Nephron progenitor cell (in vitro differentiated cells): ENCODE measurements at places on chromosomes 1 and 21.

DNA sequence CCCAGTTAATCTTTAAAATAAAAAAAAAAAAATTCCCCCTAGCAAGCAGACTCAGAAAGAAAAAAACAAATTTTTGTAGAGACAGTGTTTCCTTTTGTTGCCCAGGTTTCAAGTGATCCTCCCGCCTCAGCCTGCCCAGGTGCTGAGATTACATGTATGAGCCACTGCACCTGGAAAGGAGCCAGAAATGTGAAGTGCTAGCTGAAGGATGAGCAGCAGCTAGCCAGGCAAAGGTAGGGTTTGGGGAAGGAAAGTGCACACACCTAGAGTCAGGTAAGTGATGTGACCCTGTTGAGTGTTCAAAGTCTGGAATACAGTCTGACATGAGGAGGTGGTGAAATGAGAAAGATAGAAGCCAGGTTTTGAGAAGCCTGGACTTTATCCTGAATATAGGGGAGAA is 1.7 kb downstream of the AKR1A1 start:
- H3K4me1 ChIP-seq, result peaks cover 30% of the 10 kb centered on the region
- peaks cover 19% of the 10 kb centered on the region for H3K36me3 ChIP-seq
- no peak for DNase-seq

DNA sequence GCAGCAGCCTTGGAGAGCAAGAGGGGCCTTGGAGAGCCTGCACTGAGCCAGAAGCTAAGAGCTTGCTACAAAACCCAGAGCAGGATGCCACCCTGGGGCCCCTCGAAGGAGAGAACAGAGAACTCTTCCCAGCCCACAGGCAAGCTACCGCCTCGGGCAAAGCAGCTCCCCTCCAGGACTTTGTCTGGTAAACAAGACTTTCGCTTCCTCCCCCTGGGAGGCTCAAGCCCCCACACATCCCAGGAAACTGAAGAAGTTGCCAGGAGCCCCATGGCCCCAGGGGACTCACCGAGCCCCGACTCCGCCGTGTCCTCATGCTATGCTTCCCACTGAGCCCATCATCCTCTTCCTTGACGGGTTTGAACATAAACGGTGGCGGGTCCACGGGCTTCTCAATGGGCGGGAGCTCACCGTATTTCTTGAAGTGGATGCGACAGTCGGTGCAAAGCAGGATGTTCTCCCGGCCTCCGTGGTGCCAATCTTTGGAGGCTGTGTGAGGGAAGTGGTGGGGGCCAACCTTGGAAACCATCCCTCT is 45.9 kb downstream of the SLC45A1 start:
- peaks cover 35% of the 10 kb centered on the region for H3K36me3 ChIP-seq
- peak overlapping the region; percentile 96 for H3K27ac ChIP-seq
- H3K4me3 ChIP-seq, result no peak overlapping the region

GRCh38 chr21:37877888-37878684 is 38.2 kb downstream of the KCNJ6 start:
- no peak overlapping the region for H3K4me3 ChIP-seq
- no peak overlapping the region for H3K27ac ChIP-seq

GRCh38 chr1:216416488-216416887 is 6.8 kb downstream of the USH2A start:
- no peak for DNase-seq
- no peak overlapping the region for H3K4me3 ChIP-seq
- no peak overlapping the region for H3K27ac ChIP-seq
- no peaks in the 10 kb centered on the region for H3K36me3 ChIP-seq
- no peaks in the 10 kb centered on the region for H3K27me3 ChIP-seq

- H3K4me1 ChIP-seq, result peaks cover 38% of the 10 kb centered on the region
- H3K36me3 ChIP-seq, result peaks cover 4% of the 10 kb centered on the region
- no peak overlapping the region for H3K4me3 ChIP-seq
- no peaks in the 10 kb centered on the region for H3K27me3 ChIP-seq
- DNase-seq, result no peak
These were observed 6.3 kb upstream of the ERVH48-1 start for GRCh38 chr21:42931560-42932235.

GRCh38 chr1:25120281-25120680 is 112.0 kb downstream of the SYF2 start:
- no peaks in the 10 kb centered on the region for H3K36me3 ChIP-seq
- peaks cover 46% of the 10 kb centered on the region for H3K27me3 ChIP-seq
- no peak overlapping the region for H3K27ac ChIP-seq
- DNase-seq, result no peak
- H3K4me1 ChIP-seq, result no peaks in the 10 kb centered on the region

GRCh38 chr1:77631302-77631701 is 51.2 kb downstream of the ZZZ3 start:
- peaks cover 82% of the 10 kb centered on the region for H3K36me3 ChIP-seq
- DNase-seq, result no peak
- H3K27ac ChIP-seq, result no peak overlapping the region
- peaks cover 10% of the 10 kb centered on the region for H3K4me1 ChIP-seq
- H3K27me3 ChIP-seq, result no peaks in the 10 kb centered on the region

GRCh38 chr1:17405898-17406759 is 33.3 kb downstream of the RCC2 start:
- H3K27ac ChIP-seq, result no peak overlapping the region
- no peaks in the 10 kb centered on the region for H3K27me3 ChIP-seq
- DNase-seq, result peak; percentile 86
- peaks cover 29% of the 10 kb centered on the region for H3K4me1 ChIP-seq

GRCh38 chr1:169049258-169049938 is 57.1 kb upstream of the ATP1B1 start:
- peaks cover 20% of the 10 kb centered on the region for H3K4me1 ChIP-seq
- no peaks in the 10 kb centered on the region for H3K36me3 ChIP-seq
- H3K27ac ChIP-seq, result no peak overlapping the region
- DNase-seq, result no peak

- H3K4me3 ChIP-seq, result no peak overlapping the region
- H3K27me3 ChIP-seq, result peaks cover 85% of the 10 kb centered on the region
- no peak overlapping the region for H3K27ac ChIP-seq
- no peak for DNase-seq
These were observed 218.8 kb downstream of the LMX1A start for GRCh38 chr1:165137551-165138316.

DNA sequence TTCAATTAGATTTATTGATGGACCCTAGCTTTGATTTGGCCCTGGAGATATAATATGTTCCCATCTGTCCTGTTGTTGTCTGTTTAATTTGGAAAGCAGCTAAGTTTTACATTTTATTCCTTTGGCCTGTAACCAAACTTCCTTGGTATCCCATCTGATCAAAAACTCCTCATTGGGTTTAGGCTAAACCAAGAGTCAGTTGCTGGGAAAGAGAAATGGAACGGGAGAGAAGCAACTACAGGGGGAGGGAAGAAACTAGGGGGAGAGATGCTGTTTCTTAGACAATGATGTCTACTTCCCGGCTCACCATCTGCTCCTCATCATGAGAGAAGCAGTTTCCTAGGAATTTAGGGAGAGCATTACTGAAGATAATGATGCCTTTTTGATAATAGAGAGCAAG is 141.8 kb downstream of the SYT2 start:
- H3K27ac ChIP-seq, result no peak overlapping the region
- H3K27me3 ChIP-seq, result no peaks in the 10 kb centered on the region
- no peak overlapping the region for H3K4me3 ChIP-seq
- DNase-seq, result no peak

- no peak overlapping the region for H3K4me3 ChIP-seq
- H3K4me1 ChIP-seq, result peaks cover 47% of the 10 kb centered on the region
- no peaks in the 10 kb centered on the region for H3K36me3 ChIP-seq
- peaks cover 19% of the 10 kb centered on the region for H3K27me3 ChIP-seq
These were observed 63.1 kb downstream of the KIF21B start for GRCh38 chr1:200960236-200960947.

- H3K4me1 ChIP-seq, result peaks cover 67% of the 10 kb centered on the region
- peak overlapping the region; percentile 62 for H3K4me3 ChIP-seq
- H3K27me3 ChIP-seq, result peaks cover 63% of the 10 kb centered on the region
These were observed 4.0 kb downstream of the FOXO6 start for GRCh38 chr1:41365320-41365633.

DNA sequence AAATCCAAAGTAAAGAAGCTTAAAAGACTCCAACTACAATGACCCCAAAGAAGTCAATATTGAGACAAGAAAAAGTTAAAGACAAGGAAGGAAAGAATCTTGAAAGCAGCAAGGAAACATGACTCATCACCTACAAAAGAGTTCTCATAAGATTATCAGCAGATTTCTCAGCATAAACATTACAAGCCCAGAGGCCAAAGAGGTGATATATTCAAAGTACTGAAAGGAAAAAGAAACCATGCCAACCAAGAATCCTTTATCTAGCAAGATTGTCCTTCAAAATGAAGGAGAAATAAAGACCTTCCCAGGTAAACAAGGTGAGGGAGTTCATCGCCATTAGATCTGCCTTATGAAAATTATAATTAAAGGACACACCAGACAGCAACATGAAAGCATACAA is 49.8 kb downstream of the CSMD2 start:
- DNase-seq, result no peak
- H3K27ac ChIP-seq, result no peak overlapping the region
- H3K36me3 ChIP-seq, result no peaks in the 10 kb centered on the region
- peaks cover 11% of the 10 kb centered on the region for H3K27me3 ChIP-seq

DNA sequence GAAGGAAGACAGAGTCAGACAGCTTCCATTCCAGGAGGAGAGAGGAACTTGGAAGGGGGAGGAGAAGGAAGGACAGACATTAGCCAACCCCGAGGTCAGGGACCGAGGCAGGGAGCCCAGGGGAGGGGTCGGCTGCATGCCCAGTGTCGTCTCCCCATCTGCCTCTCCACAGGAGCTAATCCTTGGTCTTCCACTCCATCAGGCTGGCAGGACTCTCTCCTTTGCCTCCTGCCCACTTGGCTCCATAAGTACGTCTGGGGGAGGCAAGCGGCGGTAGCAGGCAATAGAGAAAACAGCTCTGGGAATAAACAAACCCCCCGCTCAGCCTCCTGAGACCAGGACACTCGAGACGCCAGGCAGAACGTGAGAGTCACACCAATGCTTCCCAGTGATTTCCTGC is 71.3 kb downstream of the GRIK3 start:
- no peak for DNase-seq
- peaks cover 53% of the 10 kb centered on the region for H3K4me1 ChIP-seq
- H3K27ac ChIP-seq, result no peak overlapping the region

- peaks cover 61% of the 10 kb centered on the region for H3K4me1 ChIP-seq
- H3K27ac ChIP-seq, result peak overlapping the region; percentile 24
- peak overlapping the region; percentile 17 for H3K4me3 ChIP-seq
- peaks cover 6% of the 10 kb centered on the region for H3K36me3 ChIP-seq
- no peak for DNase-seq
These were observed 1.9 kb upstream of the FOXJ3 start for GRCh38 chr1:42336978-42337377.

GRCh38 chr1:25706146-25707089 is 89.8 kb downstream of the MAN1C1 start:
- H3K27ac ChIP-seq, result no peak overlapping the region
- H3K4me1 ChIP-seq, result peaks cover 43% of the 10 kb centered on the region
- H3K4me3 ChIP-seq, result no peak overlapping the region
- H3K27me3 ChIP-seq, result peaks cover 27% of the 10 kb centered on the region

DNA sequence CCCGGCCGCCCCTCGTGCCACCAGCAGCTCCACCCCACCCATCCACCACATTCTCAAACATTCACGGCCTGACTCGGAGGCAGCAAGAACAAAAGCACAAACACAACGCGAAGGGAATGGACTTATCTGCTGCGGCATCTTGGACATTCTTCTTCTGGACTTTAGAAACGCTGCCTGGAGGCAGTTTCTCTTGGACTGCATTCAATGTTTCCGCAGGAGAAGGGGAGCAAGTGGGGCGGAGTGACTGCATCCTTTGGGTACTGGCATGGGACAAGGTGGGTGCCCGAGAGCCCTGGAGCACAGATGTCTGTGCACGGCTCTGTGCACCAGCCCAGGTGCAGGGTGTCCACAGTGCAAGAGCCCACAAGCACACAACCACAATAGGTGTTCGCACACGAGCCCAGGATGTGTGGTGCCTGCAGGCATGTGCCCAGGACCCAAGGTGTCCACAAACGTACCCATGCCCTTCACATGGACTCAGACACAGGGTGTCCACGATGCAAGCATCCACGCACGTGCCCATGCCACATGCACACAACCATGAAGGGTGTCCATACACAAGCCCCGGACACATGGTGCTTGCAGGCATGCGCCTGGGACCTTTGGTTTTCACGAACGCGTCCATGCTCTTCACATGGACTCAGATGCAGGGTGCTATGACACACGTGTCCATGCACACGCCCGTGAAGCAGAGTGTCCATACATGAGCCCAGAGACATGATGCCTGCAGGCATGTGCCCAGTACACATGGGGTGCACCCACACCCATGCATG is 53.6 kb downstream of the WNT9A start:
- H3K36me3 ChIP-seq, result no peaks in the 10 kb centered on the region
- peaks cover 10% of the 10 kb centered on the region for H3K27me3 ChIP-seq
- peaks cover 39% of the 10 kb centered on the region for H3K4me1 ChIP-seq
- H3K27ac ChIP-seq, result no peak overlapping the region

DNA sequence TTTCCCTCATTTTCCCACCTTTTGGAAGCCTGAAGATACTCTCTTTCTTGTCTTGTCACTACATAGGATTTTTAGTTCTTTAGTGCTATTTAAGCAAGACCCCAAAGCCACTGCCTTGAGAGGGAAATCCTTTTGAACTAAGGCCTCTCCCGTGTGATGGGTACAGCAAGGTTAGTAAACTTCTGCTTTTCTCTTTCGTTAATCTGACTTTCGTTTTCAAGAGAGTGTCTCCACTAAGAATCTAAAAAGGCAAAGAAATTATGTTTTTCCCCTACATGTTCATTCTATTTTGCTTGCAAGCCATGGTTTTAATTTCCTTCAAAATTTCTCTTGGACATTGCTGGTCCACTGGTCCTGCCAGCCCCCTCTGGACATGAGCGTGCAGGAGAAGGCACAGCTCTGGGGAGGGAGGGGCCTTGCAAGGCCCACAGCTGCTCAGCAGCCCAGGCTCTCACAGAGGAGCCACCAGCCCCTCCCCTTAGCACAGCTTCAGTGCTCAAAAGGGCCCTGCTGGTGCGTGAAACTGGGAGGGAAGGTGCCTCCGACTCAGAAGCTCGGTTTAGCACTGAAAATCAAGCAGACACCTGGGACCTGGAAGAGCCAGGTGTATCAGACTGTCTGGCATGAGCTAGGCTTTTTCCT is 210.9 kb upstream of the GALNT2 start:
- no peaks in the 10 kb centered on the region for H3K36me3 ChIP-seq
- H3K4me3 ChIP-seq, result no peak overlapping the region
- DNase-seq, result no peak
- H3K4me1 ChIP-seq, result peaks cover 9% of the 10 kb centered on the region
- H3K27me3 ChIP-seq, result peaks cover 26% of the 10 kb centered on the region

DNA sequence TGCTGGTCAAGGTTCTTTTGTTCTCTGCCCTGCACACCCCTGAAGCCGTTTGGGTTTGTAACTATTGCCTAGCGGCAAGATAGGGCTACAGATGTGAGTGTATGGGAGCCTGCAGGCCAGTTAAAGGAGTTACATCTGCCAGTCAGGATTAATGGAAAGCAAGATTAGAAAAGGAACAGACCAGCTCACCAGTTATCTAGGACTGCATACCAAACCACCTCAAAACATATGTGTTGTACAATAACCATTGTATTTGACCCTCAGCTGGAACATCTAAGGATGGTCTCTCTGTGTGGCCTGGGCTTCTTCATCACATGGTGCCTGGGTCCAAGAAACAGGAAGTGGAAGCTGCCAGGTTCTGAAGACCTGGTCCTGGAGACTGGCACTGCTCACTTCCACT is 52.5 kb upstream of the FBXO28 start:
- H3K27ac ChIP-seq, result no peak overlapping the region
- DNase-seq, result no peak
- no peak overlapping the region for H3K4me3 ChIP-seq
- H3K36me3 ChIP-seq, result no peaks in the 10 kb centered on the region
- peaks cover 10% of the 10 kb centered on the region for H3K4me1 ChIP-seq

- H3K4me3 ChIP-seq, result no peak overlapping the region
- no peaks in the 10 kb centered on the region for H3K36me3 ChIP-seq
- peaks cover 28% of the 10 kb centered on the region for H3K4me1 ChIP-seq
- no peak overlapping the region for H3K27ac ChIP-seq
- DNase-seq, result no peak
- H3K27me3 ChIP-seq, result no peaks in the 10 kb centered on the region
These were observed 17.5 kb downstream of the NEK7 start for GRCh38 chr1:198174297-198174696.
